Small intestine (tissue), 16 donors: ENCODE measurements at places on chromosomes 7 and 10.

- no peak for DNase-seq
Observed at GRCh38 chr7:134866617-134867016, 87.2 kb downstream of the CALD1 start.

GRCh38 chr7:33395340-33395739 is 266.0 kb downstream of the BBS9 start:
- DNase-seq = no peak

GRCh38 chr7:71485586-71485985 is 353.6 kb downstream of the GALNT17 start:
- no peak for DNase-seq

GRCh38 chr7:137325927-137326326 is 17.6 kb downstream of the PTN start:
- DNase-seq = no peak
